Vagina (tissue), 2 donors: ENCODE measurements at places on chromosomes 3 and 15.

- DNase-seq: no peak
- H3K4me3 ChIP-seq: no peak overlapping the region
- no peaks in the 10 kb centered on the region for H3K36me3 ChIP-seq
Observed at GRCh38 chr15:81642451-81642990, 268.5 kb upstream of the TMC3 start.

GRCh38 chr3:111714305-111714704, 119.2 kb upstream of the ZBED2 start:
- no peak overlapping the region for H3K27ac ChIP-seq
- no peak for DNase-seq
- no peak overlapping the region for H3K4me3 ChIP-seq
- H3K4me1 ChIP-seq: no peaks in the 10 kb centered on the region
- H3K36me3 ChIP-seq: no peaks in the 10 kb centered on the region
- H3K27me3 ChIP-seq: no peaks in the 10 kb centered on the region

GRCh38 chr15:55267401-55268175, 22.0 kb downstream of the RAB27A start:
- no peaks in the 10 kb centered on the region for H3K27me3 ChIP-seq
- H3K27ac ChIP-seq: no peak overlapping the region

GRCh38 chr3:36172699-36173098, 207.6 kb upstream of the STAC start:
- no peak overlapping the region for H3K4me3 ChIP-seq
- no peaks in the 10 kb centered on the region for H3K4me1 ChIP-seq
- H3K27ac ChIP-seq: no peak overlapping the region
- DNase-seq: no peak
- H3K36me3 ChIP-seq: no peaks in the 10 kb centered on the region
- H3K27me3 ChIP-seq: no peaks in the 10 kb centered on the region

DNA sequence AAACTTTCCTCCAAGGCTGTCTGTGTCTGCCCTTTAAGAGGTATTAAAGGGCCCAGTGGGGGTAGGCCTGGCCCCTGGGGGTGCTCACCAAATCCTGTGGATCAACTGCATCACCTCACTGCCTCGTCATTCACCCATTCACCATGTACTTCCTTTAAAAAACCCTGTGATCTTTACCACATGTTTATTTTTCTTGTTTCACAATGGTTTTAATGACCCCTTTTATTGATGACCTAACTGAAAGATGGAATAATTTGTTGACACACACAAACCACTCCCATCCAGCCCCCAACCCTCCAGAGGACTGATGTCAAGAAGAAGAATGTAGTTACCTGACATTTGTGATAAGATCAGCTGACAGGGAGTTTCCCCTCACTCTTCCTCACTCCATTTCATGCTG, 40.8 kb downstream of the KCNAB1 start:
- no peak overlapping the region for H3K27ac ChIP-seq
- DNase-seq: no peak
- no peaks in the 10 kb centered on the region for H3K27me3 ChIP-seq
- no peaks in the 10 kb centered on the region for H3K36me3 ChIP-seq
- H3K4me1 ChIP-seq: peaks cover 6% of the 10 kb centered on the region

DNA sequence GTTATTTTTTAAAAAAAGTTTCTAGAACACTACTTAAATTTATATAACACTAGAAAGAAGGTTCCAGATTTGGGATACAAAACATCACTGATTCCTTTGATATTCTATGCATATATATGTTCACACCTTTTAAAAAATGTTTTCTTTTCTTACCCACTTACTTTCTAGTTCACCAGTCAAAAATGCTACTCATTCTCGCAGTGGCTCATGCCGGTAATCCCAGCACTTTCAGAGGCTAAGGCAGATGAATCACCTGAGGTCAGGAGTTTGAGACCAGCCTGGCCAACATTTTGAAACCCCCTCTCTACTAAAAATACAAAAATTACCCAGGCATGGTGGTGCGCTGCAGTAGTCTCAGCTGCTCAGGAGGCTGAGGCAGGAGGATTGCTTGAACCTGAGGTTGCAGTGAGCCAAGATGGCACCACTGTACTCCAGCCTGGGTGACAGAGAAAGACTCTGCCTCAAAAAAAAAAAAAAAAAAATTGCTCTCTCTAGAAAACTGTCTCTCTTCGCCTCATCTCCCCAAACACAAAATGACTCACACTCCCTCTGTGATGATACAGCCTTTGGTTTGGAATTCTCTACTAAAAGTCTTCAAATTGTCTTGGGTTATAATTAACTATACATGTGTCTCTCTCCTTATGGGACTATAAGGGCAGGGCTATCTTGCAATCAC, 52.6 kb upstream of the TGFBR2 start:
- no peak for DNase-seq
- no peaks in the 10 kb centered on the region for H3K36me3 ChIP-seq
- H3K27ac ChIP-seq: no peak overlapping the region
- no peaks in the 10 kb centered on the region for H3K27me3 ChIP-seq
- H3K4me1 ChIP-seq: peaks cover 7% of the 10 kb centered on the region

- no peak overlapping the region for H3K4me3 ChIP-seq
- H3K27ac ChIP-seq: peak overlapping the region; percentile 62
- H3K27me3 ChIP-seq: no peaks in the 10 kb centered on the region
- peak; percentile 83 for DNase-seq
Observed at GRCh38 chr3:4995500-4996053, 16.3 kb downstream of the BHLHE40 start.

DNA sequence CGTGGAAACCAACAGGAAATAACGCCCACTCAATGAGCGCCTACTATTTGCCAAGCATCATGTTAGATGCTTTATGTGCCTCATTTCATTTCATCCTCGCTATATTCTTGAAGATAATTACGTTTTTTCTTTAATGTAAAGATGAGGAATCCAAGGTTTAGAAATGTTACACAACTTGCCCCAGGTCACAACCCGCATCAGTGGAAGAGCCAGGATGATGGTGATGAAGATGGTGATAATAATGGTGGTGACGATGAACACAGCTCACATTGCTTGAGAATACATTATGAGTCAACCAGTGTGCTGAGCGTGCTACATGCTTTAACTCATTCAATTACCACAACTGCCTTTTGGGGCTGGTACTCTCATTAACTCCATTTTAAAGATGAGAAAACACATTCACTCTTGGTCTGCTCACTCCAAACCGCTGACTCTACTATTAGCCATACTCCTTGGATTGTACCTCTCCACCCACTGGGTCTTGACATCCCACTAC, 21.5 kb upstream of the MYO1E start:
- H3K27ac ChIP-seq: no peak overlapping the region
- no peaks in the 10 kb centered on the region for H3K27me3 ChIP-seq
- no peaks in the 10 kb centered on the region for H3K36me3 ChIP-seq

GRCh38 chr15:78234515-78235040, at the start of gene ACSBG1:
Gene ACSBG1, minus strand, starts transcription at chr15:78234565. Its CDS starts 64 bp downstream, at chr15:78234501.
- H3K27ac ChIP-seq: no peak within 1 kb of the TSS
- DNase-seq: no peak
- no peak within 1 kb of the TSS for H3K4me3 ChIP-seq
- no peaks in the 10 kb centered on the region for H3K36me3 ChIP-seq
- H3K4me1 ChIP-seq: no peaks in the 10 kb centered on the region

DNA sequence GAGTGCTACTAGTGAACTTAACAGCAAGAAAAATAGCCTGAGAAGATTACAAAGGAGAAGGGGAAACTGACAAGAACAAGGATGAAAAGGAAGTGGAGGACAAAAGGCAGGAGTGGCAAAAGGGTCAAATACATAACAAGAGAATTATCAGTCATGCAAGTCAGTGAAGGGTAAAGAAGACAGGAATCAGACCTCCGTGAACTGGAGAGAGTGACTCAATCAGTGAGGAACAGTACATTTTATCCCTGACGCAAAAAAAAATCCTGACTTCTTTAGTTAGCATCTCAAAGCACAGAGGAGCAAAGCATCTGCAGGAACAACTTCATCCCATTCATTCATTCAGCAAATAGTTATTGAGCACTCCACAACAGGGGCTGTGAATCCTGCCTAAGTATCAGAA, 97.8 kb downstream of the SST start:
- no peak for DNase-seq
- no peak overlapping the region for H3K27ac ChIP-seq
- H3K4me1 ChIP-seq: no peaks in the 10 kb centered on the region
- no peak overlapping the region for H3K4me3 ChIP-seq
- no peaks in the 10 kb centered on the region for H3K36me3 ChIP-seq

GRCh38 chr3:107328069-107328468, 49.2 kb upstream of the CCDC54 start:
- H3K27me3 ChIP-seq: no peaks in the 10 kb centered on the region
- H3K4me3 ChIP-seq: no peak overlapping the region
- no peaks in the 10 kb centered on the region for H3K36me3 ChIP-seq
- no peak for DNase-seq
- H3K27ac ChIP-seq: no peak overlapping the region

- H3K27ac ChIP-seq: no peak overlapping the region
- no peaks in the 10 kb centered on the region for H3K4me1 ChIP-seq
- no peak overlapping the region for H3K4me3 ChIP-seq
- no peaks in the 10 kb centered on the region for H3K27me3 ChIP-seq
- DNase-seq: no peak
Observed at GRCh38 chr3:188068342-188068741, 85.6 kb upstream of the LPP start.

DNA sequence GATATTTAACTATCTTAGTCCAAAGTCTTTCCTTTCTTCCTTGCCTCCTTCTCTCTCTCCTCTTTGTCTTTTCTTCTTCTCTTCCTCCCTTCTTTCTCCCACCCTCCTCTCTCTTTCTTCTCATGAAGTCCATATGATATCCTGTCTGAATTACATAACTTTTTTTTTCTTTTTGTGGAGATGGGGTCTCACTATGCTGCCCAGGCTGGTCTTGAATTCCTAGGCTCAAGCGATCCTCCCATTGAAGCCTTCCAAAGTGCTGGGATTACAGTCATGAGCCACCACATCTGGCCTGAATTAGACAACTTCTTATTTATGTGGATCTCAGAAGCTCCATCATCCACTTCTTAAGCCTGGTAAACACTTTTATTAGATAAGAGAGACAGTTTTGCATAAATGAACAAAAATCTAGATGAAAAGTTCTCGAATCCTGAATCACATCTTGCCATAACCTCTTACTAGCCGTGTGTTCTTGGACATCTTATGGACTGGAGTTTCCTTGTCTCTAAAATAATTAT, 206.5 kb downstream of the LPP start:
- DNase-seq: no peak
- H3K4me1 ChIP-seq: peaks cover 29% of the 10 kb centered on the region
- H3K27ac ChIP-seq: no peak overlapping the region
- H3K27me3 ChIP-seq: no peaks in the 10 kb centered on the region

DNA sequence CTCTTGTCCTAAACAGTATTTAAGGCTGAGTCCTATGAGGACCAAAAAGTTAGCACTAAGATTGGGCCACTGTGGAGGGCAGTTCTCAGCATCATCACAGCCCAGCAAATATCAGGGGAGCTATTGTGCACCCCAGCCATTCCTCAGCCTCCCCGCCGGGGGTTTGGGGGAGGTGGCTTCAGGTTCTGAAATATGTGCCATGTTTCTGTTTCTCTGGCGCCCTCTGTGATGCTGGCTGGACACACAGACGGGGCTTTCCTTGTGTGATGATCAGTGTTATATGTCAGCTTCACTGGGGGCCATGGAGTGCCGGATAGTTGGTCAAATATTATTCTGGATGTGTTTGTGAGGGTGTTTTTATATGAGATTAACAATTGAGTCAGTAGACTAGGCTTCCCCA, 106.8 kb downstream of the GABRG3 start:
- no peak overlapping the region for H3K27ac ChIP-seq
- H3K36me3 ChIP-seq: no peaks in the 10 kb centered on the region
- no peaks in the 10 kb centered on the region for H3K27me3 ChIP-seq
- H3K4me3 ChIP-seq: no peak overlapping the region

GRCh38 chr15:75791337-75791713, 51.9 kb upstream of the UBE2Q2 start:
- no peak overlapping the region for H3K4me3 ChIP-seq
- no peak for DNase-seq
- H3K27ac ChIP-seq: no peak overlapping the region
- H3K36me3 ChIP-seq: no peaks in the 10 kb centered on the region

DNA sequence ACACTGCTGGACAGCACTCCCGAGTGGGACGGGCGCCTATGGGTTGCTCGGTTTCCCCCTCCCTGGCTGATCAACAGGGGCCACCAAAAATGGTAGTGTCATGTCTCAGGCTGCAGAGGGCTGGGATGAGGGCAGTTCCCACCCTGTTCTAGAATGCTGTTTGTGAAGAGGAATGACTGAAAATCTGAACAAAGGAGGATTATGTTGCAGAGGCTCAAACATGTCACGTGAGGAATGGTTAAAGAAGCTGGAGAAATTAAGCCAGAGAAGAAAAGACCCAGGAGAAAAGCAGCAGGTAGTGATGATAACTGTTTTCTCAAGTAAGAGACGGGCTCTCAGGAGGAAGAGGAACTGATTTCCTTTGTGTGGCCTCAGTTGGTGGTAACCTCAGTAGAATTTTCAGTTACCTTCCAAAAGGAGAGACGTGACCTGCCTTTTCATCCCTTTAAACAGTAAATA, 10.4 kb downstream of the SPG21 start:
- peaks cover 6% of the 10 kb centered on the region for H3K4me1 ChIP-seq
- H3K27ac ChIP-seq: no peak overlapping the region
- no peaks in the 10 kb centered on the region for H3K27me3 ChIP-seq
- DNase-seq: no peak

DNA sequence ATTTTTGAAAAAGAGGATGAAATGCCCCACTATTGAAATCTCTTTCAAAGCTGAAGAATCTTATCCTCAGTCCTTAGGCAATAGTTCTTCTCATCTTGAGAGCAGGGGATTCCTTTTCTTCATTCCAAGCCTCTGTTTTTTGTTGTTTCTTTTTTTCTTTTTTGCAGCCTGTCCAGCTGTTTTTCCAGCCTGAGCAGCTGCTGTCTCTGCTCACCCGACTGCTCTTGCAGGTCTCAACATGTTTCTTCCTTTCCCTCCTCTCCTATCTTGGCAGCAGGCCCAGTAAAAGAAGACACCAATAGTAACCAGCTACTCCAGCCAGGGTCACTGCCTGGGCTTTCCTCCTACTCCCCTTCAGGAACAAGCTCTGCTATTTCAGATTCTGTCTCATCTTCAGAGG, 23.8 kb downstream of the MEX3B start:
- peak overlapping the region; percentile 16 for H3K27ac ChIP-seq
- no peak overlapping the region for H3K4me3 ChIP-seq
- H3K36me3 ChIP-seq: no peaks in the 10 kb centered on the region
- H3K4me1 ChIP-seq: peaks cover 23% of the 10 kb centered on the region
- no peaks in the 10 kb centered on the region for H3K27me3 ChIP-seq

GRCh38 chr3:115623044-115623868, at the start of gene GAP43:
Gene GAP43, plus strand, starts transcription at chr3:115623510. Its CDS starts 180 bp downstream, at chr3:115623690.
- no peak within 1 kb of the TSS for H3K27ac ChIP-seq
- DNase-seq: no peak
- H3K4me3 ChIP-seq: peak within 1 kb of the TSS; percentile 11
- peaks cover 8% of the 10 kb centered on the region for H3K4me1 ChIP-seq
- H3K36me3 ChIP-seq: no peaks in the 10 kb centered on the region

- no peaks in the 10 kb centered on the region for H3K36me3 ChIP-seq
- H3K4me1 ChIP-seq: peaks cover 53% of the 10 kb centered on the region
- H3K27ac ChIP-seq: peak overlapping the region; percentile 98
- no peaks in the 10 kb centered on the region for H3K27me3 ChIP-seq
- peak overlapping the region; percentile 85 for H3K4me3 ChIP-seq
Observed at GRCh38 chr15:91853948-91854638, 585 bp downstream of the SLCO3A1 start.

GRCh38 chr3:71277341-71277740, 306.2 kb downstream of the FOXP1 start:
- H3K36me3 ChIP-seq: no peaks in the 10 kb centered on the region
- no peaks in the 10 kb centered on the region for H3K4me1 ChIP-seq
- no peak for DNase-seq
- H3K27me3 ChIP-seq: no peaks in the 10 kb centered on the region

- H3K27ac ChIP-seq: no peak overlapping the region
- no peak for DNase-seq
- H3K27me3 ChIP-seq: no peaks in the 10 kb centered on the region
- no peak overlapping the region for H3K4me3 ChIP-seq
- no peaks in the 10 kb centered on the region for H3K36me3 ChIP-seq
Observed at GRCh38 chr15:73389539-73389938, 20.8 kb upstream of the HCN4 start.
